ENCODE measurements at places on chromosomes 11 and 22. TPM values are rescaled to one million over a fixed set of nuclear protein-coding genes. Genes with fewer than 3 reads are reported as not detected.

CARD10 gene
- 8.6 TPM for total RNA-seq

DNA sequence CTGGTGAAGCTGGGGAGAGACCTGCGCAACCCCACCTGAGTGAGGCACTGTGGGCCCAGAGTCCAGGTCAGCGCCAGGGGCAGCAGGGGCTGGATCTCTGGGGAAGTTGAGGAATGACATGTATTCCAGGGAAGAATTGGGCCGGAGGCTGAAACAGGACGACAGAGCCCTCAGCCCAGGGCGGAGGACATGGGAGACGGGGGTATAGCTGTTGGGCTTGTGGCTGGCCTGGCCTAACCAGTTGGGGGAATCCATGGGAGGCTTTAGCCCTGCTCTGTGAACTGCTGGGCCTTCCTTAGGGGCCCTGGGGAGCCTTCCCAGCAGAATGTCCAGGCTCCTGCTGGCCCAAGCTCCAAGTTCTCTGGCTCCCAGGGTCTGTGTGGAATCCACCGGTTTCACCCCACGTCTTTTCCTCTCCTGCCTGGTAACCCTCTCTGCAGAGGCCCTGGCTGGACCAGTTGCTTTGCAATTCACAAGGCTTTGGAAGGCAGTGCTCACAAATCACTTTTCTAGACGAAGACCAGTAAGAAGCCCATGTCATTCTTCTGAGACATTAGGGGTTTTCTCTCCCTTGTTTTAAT, 50.4 kb upstream of the KCNQ1OT1 start:
- DNase-seq: peak; percentile 60

GRCh38 chr11:45816614-45817013, 11.7 kb downstream of the SLC35C1 start:
- peak; percentile 48 for DNase-seq

SPDYC gene
- not detected for total RNA-seq

BBOX1 gene
- not detected for total RNA-seq

DNA sequence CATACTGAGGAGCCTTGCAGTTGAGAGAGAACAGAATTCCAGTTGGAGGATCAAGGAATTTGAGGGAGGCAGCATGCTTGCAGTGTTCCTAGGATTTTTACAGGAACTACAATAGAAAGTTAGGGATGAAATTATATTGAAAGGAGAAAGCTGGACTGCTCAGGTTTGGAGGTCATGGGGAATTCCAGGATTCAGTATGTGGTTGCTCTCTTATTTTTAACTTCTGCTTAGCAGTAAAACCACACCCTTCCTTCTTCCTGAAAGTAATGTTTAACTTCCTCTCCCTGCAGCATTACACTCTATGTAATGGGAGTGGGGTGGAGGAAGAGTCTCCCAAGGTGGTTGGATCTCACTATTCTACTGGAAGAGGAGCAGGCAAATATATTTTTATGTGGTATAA, 31.3 kb downstream of the CTNND1 start:
- DNase-seq: no peak

MOGAT2 gene
- total RNA-seq: not detected

All from sigmoid colon (tissue), 7 donors.